T-helper 2 cell treated with Interferon-gamma antibody and Interleukin-4, amounts not matched to agents 5 μg/mL and 100 μg/mL, for 36 hours (primary cell): ENCODE measurements at places on chromosomes 2 and 18.

- DNase-seq, result no peak
Observed at GRCh38 chr2:126463892-126464674, 191.9 kb upstream of the GYPC start.

DNA sequence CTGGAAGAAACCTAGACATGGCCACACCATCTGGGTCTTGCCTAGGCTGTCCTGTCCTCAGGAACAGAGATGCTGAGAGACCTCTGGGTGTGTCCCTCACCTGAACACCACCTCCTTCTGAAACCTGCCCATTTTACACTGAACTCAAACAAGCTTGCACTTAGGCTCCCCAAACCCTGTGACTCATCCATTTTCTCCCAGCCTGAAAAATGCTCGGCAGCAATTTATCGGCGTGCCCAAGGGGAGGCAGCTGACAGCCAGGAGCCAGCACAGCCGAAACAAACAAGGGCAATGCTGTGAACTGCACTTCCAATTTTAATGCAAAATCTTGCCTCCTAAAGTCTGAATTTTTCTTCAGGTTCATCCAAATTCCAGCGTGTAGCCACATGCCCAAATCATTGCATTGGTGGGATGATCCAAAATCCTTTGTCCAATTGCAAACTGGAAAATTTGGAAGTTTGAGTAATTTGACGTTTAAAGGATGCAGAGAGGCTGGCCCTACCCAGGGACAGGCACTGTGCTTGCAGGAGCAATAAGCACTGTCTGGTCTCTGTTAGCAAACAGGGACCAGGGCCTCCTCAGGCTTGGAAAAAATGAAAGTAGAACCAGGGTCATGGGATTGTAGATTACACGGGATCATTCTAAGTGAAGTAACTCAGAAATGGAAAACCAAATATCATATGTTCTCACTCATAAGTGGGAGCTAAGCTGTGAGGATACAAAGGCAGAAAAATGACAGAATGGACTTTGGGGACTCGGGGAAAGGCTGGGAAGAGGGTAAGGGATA lies 67.7 kb downstream of the GALNT14 start:
- no peak for DNase-seq

DNA sequence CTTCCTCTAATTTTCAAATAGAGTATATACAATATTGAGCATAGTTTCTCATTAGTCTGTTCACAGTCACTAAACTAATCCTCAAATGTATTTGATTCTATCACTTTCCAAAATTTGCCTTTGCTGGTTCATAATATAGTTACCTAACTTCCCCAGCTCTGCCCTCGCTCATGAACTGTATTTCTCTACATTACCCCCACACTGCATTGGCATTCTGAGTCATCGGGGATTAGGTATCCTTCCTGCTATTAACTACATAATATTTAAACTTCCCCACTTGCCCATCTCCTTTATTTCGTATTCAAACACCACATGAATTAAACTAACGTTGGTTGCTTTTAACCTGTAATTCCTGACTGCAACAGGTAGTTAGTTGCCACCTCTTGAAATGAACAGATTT lies 14.8 kb upstream of the CLASP1 start:
- DNase-seq, result no peak

DNA sequence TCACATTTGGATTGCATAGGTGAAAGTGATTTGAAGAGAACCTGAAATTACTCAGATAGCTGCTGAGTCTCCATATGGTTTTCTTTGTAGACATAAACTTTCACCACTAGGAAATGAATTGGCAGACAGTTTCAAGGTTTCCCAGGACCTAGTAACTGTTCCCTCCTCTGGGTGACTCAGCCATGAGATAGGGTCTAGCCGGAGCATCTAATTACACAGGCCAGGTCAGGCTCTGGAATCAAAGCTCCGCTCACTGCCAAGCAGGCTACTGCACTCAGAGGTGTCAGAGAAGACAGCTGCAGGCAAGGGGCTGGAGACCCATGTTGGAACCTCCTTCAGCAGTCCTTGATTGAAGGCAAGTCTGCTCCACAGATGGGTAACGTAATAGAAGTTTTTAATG lies 429.2 kb downstream of the TNS1 start:
- no peak for DNase-seq

DNA sequence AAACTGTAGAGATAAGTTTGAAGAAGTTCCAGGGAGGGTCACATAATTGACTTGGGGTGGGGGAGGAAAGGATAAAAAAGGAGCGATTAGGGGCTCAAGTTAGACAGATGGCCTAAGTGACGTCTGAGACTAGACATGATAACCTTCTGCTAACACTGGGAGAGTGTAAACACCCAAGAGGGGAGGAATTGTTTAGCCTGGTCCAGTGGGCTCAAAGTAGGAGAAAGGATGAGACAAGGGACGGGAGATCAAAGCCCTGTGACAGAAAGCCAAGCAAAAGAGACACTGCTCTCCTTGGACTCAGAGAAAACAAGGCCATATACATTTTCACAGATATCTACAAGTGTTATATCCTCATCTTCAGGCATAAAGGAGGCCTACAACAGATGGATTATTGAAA lies 45.5 kb upstream of the IHH start:
- no peak for DNase-seq

- DNase-seq, result no peak
Observed at GRCh38 chr2:109285244-109285651, 156.2 kb downstream of the SH3RF3 start.

- no peak for DNase-seq
Observed at GRCh38 chr18:44594799-44595467, 85.8 kb upstream of the SETBP1 start.

DNA sequence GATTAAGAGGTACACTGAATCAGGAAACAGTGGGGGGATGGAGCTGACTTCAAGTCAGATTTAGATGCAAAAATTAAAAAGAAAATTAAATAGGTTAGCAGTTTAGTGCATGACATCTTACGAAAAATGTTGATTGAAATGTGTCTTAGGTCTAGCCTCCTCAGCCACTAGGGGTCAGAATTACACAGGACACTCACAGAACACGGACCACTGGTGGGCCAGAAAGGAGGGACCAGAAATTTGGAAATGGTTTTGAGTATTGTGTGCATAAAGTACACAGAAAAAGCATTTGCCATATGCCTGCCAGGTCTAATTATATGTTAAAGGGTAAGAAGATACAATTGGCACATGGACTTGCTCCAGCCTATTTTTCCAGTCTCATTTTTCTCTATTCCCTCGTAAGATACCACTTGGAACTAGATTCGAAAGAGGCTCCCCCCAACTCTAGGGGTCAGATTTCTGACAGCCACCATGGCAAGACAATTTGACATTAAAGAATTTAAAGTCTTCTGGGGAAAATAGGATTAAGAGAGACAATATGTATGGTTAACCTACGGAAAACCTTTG lies 550.2 kb upstream of the SETBP1 start:
- no peak for DNase-seq

DNA sequence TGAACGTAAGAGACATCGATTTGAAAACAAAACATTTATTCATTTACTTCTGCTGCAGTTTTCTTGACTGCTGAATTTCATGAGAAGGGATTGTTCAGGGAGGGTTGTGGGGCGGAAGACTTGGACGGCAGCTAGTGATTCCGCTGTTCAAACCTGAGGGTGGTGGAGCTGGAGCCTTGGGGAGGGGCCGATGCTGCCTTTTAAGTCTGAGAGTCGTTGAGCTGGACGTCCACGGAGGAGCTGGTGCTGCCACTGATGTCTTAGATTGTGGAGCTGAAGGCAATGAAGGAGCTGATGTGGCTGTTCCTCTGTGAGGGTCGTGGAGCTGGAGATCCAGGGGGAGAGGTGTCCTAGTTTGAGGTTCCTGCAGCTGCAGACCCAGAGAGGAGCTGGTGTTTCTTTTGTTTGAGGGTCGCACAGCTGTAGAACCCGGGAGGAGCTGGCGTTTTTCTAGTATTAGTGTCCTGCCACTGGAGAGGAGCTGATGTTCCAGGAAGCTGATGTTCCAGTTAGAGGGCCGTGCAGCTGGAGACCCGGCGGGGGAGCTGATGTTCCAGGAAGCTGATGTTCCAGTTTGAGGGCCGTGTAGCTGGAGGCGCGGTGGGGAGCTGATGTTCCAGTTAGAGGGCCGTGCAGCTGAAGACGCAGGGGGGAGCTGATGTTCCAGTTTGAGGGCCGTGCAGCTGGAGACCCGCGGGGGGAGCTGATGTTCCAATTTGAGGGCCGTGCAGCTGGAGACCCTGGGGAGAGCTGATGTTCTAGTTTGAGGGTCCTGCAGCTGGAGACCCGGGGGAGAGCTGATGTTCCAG lies 150.9 kb downstream of the RTP5 start:
- no peak for DNase-seq

DNA sequence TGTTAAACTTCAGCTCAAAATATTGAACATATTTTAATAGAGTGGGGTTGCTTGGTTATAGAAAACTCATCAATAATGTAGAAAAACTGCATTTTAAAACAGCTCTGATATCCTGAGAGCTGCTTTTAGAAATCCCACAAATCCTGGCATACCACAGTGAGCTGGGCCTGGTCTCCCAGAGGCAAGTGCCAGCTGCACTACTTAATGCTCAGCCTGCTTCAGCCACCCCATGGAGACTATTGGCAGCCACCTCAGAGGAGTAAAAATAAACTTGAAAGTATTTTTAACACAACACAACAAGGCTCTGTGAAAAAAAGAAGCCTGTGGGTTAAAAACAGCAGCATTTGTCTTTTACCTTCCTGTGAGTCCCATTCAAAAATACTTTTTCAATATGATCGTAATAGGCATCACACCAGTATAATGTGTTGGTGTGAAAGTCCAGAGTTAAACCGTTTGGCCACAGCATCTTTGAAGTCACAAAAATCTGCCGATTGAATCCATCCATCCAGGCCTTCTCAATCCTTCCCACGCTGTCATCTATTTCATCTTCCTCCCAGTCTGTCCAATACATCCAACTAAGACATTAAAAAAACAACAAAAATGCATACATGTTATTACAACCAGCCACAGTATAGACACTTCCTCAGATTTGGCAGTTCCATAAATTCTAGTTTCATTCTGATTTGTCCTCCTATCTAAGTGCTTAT lies 1115.3 kb downstream of the LRP1B start:
- no peak for DNase-seq

DNA sequence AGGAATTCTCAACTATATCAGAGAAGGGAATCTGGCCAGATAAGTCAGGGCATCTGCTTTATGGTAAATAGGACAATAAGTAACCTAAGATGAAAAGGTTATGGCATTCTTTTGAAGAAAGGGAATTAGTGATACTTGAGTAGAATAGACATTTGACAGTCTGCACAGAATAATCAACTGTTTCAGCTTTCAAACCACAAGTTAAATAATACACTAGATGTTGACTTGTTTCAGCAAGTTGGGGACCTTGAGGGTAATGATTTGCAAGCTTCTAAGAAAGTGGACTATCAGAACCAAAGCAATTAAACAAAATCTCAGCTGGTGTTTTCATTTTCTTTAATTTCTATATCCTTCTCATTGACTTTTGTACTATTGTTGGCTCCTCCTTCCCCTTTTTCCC lies 54.5 kb downstream of the SLC39A10 start:
- no peak for DNase-seq

- DNase-seq, result no peak
Observed at GRCh38 chr2:240364582-240364960, 70.9 kb upstream of the GPC1 start.

DNA sequence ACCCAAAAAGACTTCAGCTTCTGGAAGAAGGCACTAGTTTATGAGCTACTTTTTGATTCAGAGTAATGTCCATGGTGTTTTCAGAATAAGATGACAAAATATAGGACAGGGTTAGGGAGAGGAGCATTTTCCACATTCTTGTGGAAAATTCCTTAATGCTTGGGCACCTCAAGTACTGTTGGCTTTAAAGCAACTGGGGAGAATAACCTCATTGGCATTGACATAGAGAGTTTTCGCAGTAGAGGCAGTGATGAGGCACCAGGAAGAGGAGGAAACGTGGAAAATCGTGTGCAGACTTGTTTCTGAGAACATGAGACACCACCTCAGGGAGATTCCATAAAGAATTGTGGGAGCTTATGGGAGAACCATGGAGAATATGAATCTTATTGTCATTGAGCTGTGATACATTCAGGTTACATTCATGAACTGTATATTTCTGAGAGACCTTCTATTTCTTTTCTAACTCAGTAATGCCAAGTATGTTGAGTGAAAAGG lies 929.0 kb upstream of the NRXN1 start:
- no peak for DNase-seq

- DNase-seq, result no peak
Observed at GRCh38 chr2:190271783-190272456, 47.7 kb downstream of the HIBCH start.

DNA sequence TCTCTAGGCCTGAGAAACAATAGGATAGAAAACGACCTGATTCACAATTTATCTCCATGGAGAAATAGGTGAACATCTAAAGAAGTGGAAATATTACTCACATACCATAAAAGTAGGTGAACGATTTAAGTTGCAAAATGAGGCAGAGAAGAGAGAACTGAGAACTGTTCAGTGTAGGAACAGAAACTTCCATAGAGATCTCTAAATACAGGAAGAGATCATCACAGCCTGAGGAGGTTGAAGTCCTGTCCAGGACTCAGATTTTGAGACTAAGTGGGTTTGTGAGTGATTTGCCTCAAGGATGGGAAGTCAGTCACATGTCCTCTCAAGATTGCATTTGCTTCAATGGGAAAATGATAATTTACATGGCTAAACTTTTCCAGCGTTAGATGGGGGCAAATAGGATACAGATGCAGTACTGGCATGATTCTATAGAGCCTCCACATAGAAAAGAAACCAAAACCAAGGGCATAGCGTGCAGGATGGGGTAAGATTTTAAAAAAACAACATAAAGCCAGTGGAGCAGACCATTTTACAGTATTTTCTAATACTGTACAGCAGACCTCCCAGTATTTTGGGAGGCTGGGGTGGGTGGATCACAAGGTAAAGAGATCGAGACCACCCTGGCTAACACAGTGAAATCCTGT lies 68.8 kb downstream of the MEP1B start:
- no peak for DNase-seq

GRCh38 chr2:191276792-191277465 lies 31.7 kb downstream of the MYO1B start:
- no peak for DNase-seq

GRCh38 chr2:61988462-61989366 lies 83.2 kb downstream of the COMMD1 start:
- DNase-seq, result no peak

- no peak for DNase-seq
Observed at GRCh38 chr2:42879121-42879705, 86.8 kb upstream of the HAAO start.

GRCh38 chr2:104919127-104919526 lies 65.2 kb downstream of the POU3F3 start:
- no peak for DNase-seq

GRCh38 chr2:6237039-6237660 lies 545.0 kb downstream of the SOX11 start:
- no peak for DNase-seq

GRCh38 chr2:3462493-3463104 lies 56.7 kb downstream of the ADI1 start:
- DNase-seq, result no peak
